ENCODE measurements at places on chromosomes 5 and 9. TPM values are rescaled to one million over a fixed set of nuclear protein-coding genes. Genes with fewer than 3 reads are reported as not detected.

- H3K36me3 ChIP-seq: peaks cover 10% of the 10 kb centered on the region
- no peak overlapping the region for H3K4me3 ChIP-seq
- no peak overlapping the region for H3K27ac ChIP-seq
- no peaks in the 10 kb centered on the region for H3K27me3 ChIP-seq
- peak; percentile 7 for DNase-seq
Observed at GRCh38 chr5:5483880-5484598, 61.6 kb downstream of the ICE1 start.

DNA sequence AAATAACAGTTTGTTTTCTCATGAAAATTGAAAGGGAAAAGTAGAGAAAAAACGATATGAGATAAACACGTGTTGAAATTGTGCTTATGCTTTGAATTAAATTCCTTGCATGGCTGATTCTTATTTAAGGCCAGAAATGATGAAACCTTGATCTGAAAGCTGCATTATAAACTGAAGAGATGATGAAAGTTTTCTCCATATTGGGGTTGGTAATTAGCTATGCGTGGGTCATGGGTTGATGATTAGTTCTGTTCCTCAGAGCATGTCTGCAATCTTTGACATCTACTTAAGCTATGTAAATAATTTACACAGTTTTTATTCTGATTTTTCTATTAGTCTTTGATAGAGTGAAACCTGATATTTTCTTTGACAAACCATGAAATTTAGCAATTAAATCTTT is 264.1 kb downstream of the CD180 start:
- H3K4me3 ChIP-seq: no peak overlapping the region
- H3K27ac ChIP-seq: peak overlapping the region; percentile 29
- H3K4me1 ChIP-seq: peaks cover 4% of the 10 kb centered on the region
- no peaks in the 10 kb centered on the region for H3K27me3 ChIP-seq

DNA sequence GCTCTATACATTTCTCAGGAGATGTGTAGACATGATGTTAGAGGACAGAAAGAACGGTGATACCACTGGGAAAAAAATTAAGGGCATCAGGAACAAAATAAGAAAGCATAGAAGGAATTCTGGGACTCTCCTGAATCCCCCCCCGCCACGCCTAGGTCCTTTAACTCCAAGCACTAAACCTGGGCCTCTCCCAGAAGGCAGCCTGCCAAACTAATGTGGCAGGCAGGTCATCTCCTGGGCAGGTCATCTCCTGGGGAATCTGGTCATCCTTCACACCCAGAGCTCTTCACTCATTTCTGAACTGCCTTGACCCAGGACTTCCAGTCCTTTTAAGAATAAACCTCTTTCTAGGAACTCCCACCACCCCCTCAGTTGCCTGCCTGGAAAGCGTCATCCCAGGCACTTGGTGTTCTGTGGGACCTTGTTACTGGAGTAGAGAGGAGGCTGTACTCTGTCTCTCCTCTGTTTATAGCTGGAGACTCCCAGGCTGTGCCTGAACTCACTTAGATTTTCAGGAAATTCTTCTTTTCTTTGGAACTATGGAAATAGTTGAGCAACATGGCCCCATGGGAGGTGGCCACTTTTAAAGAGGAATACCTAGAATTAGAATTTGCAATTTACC is 24.1 kb downstream of the PSAT1 start:
- H3K36me3 ChIP-seq: peaks cover 5% of the 10 kb centered on the region
- no peak overlapping the region for H3K4me3 ChIP-seq
- no peak overlapping the region for H3K27ac ChIP-seq
- H3K27me3 ChIP-seq: no peaks in the 10 kb centered on the region
- H3K4me1 ChIP-seq: no peaks in the 10 kb centered on the region
- no peak for DNase-seq

DNA sequence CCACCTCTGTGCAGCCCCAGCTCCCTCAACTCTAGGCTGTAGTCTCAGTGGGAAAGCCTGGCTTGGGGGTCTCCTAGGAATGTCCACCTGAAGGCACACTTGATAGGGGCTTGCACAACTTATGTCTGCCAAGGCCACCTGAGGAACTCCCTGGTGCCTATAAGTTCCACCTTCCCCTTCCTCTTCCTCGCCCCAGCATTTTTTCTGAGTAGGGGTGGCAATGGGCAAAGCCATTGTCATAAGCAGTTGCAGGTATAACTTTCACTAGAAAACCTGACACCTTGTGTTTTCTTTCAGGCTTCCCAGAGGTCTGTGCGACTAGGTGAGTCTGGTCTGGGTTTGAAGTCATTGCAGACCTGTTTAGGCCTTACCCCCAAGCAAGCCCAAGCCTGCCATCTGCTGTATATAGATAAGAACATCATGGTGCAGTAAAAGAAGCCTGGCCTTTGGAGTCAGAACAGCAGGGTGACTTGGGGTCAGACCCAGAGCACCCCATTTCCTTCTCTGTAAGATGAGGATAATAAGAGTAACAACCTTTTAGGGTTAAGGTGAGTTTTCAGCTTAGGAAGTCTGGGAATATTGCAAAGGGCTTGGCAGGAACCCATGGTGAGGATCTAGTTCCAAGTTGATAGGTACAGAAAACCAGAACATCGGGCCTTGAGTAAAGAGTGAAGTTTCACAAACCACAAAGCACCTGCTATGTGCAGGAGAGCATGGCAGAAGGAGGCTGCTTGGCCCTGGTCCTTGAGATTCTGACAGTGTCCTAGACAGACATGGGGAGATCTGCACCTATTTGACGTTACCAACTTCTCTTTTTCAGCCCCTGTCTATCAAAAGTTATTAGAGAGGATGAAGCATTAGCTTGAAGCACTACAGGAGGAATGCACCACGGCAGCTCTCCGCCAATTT is 33.8 kb downstream of the TGFBI start:
- no peak overlapping the region for H3K27ac ChIP-seq
- peaks cover 74% of the 10 kb centered on the region for H3K36me3 ChIP-seq
- peaks cover 26% of the 10 kb centered on the region for H3K4me1 ChIP-seq
- no peak overlapping the region for H3K4me3 ChIP-seq
- DNase-seq: no peak

DNA sequence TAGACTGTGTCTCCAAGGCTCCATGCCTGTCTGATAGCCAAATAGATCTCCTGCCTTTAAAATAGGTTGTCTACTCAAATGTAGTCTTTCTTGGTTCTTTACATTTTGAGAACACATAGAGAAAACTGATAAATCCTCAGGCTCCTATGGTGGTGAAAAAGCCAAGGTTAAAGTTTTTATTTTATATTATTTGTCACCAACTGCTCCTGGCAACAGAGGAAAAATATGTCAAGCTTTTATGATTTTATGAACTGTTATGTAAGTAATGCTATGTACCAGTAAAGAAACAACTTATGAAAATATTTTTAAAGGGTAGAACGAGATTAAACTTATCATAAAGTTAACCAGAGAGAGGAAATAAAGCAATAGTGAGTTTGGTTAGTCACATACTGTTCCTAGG is 222.8 kb downstream of the NR2F1-AS1 start:
- no peak overlapping the region for H3K4me3 ChIP-seq
- no peak for DNase-seq
- no peaks in the 10 kb centered on the region for H3K27me3 ChIP-seq
- no peaks in the 10 kb centered on the region for H3K36me3 ChIP-seq
- peaks cover 15% of the 10 kb centered on the region for H3K4me1 ChIP-seq
- H3K27ac ChIP-seq: no peak overlapping the region

DNA sequence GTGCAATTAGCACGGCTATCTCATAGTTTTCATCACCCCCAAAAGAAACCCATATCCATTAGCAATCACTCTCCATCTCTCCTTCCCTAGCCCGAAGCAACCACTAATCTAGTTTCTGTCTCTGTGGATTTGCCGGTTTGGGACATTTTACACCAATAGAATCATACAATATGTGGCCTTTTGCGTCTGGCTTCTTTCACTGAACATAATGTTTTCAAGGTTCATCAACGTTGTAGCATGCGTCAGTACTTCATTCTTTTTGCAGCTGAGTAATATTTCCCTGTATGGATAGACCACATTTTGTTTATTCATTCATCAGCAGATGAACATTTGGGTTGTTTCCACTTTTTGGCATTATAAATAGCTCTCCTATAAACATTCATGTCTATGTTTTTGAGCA is 75.4 kb upstream of the TBC1D2 start:
- H3K4me1 ChIP-seq: peaks cover 9% of the 10 kb centered on the region
- DNase-seq: peak; percentile 76
- H3K4me3 ChIP-seq: no peak overlapping the region
- H3K36me3 ChIP-seq: no peaks in the 10 kb centered on the region
- H3K27me3 ChIP-seq: no peaks in the 10 kb centered on the region

DNA sequence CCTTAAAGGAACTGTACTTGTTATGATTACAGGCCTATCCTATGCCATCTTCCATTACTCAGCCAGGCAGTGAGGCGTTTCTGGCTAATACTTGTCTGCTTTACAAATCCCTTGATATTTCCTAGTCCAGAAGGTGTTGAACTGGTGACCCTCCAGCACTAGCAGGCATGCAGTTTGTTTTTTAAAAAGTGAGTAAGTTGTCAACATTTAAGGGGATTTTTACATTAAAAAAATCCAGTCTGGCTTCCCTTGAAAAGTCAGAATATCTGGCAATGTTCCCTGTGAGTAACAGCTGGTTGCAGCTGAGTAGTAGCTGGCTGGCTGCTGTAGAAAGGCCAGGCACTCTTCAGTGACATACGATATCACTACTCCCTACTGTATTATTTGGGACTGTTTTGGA is 21.8 kb downstream of the GRIN3A start:
- no peaks in the 10 kb centered on the region for H3K27me3 ChIP-seq
- DNase-seq: no peak
- H3K4me1 ChIP-seq: no peaks in the 10 kb centered on the region
- no peaks in the 10 kb centered on the region for H3K36me3 ChIP-seq

DNA sequence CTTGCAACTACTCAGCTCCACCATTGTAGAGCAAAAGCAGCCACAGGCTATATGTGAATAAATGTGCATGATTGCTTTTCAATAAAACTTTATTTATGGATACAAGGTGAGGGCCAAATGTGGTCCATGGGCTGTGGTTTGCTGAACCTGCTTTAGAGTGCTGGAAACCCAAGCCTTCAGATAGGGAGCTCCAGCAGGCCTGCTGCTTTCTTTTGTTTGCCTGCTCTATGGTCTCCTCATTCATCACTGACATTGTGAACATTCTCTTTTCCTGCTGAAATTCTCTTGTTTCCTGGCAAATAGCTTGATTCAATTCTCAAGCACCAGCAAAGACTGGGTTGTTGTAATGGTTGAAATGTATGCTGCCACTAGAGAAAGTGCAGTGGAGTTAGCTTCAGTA is 26.0 kb downstream of the EGFLAM start:
- H3K4me3 ChIP-seq: no peak overlapping the region
- H3K27me3 ChIP-seq: peaks cover 2% of the 10 kb centered on the region
- no peaks in the 10 kb centered on the region for H3K4me1 ChIP-seq
- no peaks in the 10 kb centered on the region for H3K36me3 ChIP-seq
- H3K27ac ChIP-seq: no peak overlapping the region

- no peaks in the 10 kb centered on the region for H3K27me3 ChIP-seq
- DNase-seq: peak; percentile 73
- peak overlapping the region; percentile 28 for H3K27ac ChIP-seq
- no peak overlapping the region for H3K4me3 ChIP-seq
Observed at GRCh38 chr9:121321016-121321503, 49.0 kb downstream of the STOM start.

GRCh38 chr5:107380654-107381053 is 290.1 kb downstream of the EFNA5 start:
- H3K27me3 ChIP-seq: peaks cover 2% of the 10 kb centered on the region
- H3K27ac ChIP-seq: no peak overlapping the region
- no peaks in the 10 kb centered on the region for H3K36me3 ChIP-seq
- peaks cover 25% of the 10 kb centered on the region for H3K4me1 ChIP-seq

AQP7 gene
- 1.9 TPM for total RNA-seq

Data from astrocyte (in vitro differentiated cells and primary cell).